ENCODE measurements at places on chromosomes 11 and 22.

DNA sequence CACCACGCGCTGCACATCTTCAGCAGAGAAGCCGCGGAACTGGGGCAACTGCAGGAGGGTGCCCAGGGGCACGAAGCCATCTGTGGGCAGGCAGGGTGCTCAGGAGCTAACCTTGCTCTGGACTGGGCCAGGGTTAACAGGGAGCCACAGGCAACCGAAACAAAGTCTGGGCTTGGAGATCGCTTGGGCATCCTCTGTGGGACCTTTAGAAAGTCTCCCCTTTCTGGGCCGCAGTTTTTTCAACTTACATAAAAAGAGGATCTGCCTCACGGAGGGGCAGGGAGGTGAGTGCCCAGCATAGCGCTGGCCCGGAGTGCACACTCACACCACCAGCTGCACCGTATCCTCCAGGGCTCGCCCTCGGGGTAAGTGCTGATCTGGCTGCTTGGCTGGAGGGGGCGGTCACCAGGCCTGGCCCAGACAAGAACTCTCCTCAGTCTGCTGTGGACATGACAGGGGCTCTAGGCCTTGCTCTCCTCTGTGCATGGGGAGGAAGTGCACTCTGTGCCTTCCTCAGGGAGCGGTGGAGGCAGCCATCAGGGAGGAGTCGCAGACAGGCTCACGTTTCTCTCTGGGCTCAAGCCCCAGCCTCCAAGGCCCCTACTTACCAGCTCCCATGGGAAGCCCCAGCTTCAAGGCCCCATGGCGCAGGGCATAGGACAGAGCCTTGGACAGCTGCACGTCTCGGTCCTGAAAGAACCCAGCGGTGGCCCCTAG, 937 bp downstream of the TRPT1 start:
- DNase-seq = no peak

DNA sequence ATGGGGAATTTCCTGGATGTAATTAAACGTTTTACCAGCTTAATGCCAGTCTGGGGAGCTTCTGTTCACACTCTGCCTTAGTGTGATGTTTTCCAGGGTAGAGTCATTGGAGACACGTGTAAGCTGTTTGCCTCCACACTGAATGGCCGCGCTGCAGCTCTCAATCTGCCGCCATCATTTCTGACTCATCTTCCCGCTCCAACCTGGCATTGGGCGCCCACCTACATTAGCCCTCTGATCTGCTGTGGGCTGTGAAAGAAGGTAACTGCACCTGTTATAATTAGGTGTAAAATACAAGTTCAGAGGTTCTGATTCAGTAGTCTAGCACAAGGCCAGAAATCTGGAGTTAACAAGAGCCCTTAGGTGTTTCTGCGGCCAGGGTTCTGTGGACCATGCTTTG, 54.6 kb downstream of the MN1 start:
- DNase-seq = no peak

GRCh38 chr11:35689081-35689996, 26.8 kb downstream of the TRIM44 start:
- DNase-seq = no peak

DNA sequence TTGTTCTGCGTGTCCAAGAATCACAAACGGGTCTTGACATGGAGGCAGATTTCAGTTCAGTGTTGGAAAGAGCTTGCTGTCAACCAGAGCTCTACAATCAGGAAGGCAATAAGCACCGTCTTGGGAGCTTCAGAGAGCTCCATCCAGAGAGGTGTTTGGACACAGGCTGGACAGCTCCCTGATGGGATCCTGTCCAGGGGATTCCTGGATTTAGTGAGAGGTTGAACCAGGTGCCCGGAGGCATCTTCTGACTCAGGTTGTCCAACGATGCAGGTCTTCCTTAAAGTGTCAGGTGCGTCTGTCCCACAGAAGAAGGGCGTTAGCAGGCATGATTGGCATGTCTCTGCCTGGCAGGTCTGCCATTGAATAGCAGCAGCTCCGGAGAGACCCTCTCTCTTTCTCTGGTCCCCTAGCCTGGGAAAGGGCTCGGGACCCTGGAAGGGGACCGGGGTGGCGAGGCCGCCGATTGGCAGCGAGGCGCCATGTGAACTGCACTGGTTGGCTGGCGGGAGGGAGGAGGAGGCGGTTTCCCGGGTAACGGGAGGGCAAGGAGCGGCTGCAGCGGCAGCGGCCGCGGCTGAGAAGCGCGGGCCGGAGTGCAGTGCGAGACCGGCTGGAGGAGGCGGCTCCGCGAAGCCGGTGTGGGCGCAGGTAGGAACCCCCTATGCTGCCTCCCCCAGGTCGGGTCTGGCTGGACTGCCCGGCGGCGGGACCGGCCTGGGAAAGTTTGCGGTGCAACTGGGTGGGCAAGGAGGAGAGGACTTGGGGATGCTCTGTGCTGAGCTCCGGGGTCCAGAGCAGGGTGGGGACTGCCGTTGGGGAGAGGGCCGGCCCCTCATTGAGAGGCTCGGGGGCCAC, 104.1 kb upstream of the E2F8 start:
- no peak for DNase-seq

DNA sequence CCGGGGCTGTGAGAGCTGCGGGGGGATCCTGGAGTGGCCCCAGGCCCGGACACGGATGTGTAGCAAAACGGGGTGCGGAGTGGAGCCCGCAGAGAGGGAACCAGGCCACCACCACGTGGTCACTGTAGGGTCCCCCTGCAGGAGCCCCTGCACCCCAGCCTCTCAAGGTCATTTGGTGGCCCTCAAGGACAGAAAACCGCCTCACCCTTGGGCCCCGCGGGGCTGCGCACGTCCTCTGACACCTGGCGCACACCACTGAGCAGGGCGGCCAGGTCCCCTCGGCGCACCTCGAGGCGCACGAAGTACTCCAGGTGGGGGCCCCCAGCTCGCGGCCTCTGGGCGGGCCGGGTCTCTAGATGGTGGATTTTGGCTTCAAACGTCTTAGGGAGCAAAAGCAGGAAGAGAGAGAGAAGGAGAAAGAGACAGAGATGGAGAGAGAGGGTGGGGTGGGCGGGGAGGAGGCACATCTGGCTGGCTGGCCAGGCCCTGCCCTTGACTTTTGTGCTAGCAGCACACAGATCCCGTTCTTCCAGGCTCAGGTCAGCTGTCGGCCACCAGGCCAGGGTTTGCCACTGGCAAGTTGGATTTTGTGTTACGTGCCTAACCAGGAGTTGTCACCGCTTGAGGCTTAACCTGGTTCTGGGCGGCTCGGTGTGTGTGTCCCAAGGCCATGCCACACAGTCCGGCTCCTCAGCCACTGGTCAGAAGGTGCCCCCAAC, 3.2 kb downstream of the TH start:
- DNase-seq = no peak

DNA sequence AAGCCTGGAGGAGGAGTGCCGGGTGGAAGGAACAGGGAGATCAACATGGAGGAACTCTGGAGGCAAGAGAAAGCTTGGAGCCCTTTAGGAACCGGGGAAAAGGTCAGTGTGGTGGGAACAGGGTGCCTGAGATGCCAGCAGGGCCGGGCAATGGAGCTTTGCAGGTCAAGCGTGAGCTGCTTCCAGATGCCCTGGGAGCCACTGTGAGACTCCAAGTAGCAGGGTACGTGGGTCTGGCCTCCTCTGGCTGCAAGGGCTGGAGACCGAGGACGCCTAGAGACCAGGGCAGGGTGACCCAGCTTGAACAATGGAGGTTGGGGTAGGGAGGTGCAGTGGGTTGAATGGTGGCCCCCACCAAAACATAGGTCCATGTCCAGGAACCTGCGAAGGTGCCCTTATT, 15.6 kb upstream of the EMID1 start:
- DNase-seq = no peak

GRCh38 chr22:32175115-32175514, 16.0 kb upstream of the C22orf42 start:
- no peak for DNase-seq

DNA sequence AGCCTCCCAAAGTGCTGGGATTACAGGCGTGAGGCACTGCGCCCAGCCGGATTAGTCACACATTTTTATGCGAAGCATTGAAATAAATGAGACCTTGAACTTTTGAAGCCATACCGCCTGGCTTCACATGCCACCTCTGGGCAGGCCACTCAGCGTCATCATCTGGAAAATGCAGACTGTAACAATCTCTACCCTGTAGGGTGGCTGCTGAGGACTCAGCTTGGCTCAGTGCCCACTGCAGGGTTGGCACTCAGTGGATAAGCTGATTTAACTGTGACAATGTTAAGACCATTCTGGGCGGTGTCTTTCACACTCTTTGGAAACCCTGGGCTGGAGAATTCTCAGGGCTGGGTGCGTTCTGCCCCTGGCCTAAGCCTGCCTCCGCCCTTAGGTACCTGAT, 8.5 kb downstream of the SH3BP1 start:
- no peak for DNase-seq

- DNase-seq = no peak
Measured at GRCh38 chr11:11752679-11753078, 89.1 kb upstream of the USP47 start.

GRCh38 chr11:61075891-61076290, 26.4 kb upstream of the CD5 start:
- DNase-seq = no peak

- no peak for DNase-seq
Measured at GRCh38 chr22:38346506-38346905, 29.3 kb upstream of the CSNK1E start.

DNA sequence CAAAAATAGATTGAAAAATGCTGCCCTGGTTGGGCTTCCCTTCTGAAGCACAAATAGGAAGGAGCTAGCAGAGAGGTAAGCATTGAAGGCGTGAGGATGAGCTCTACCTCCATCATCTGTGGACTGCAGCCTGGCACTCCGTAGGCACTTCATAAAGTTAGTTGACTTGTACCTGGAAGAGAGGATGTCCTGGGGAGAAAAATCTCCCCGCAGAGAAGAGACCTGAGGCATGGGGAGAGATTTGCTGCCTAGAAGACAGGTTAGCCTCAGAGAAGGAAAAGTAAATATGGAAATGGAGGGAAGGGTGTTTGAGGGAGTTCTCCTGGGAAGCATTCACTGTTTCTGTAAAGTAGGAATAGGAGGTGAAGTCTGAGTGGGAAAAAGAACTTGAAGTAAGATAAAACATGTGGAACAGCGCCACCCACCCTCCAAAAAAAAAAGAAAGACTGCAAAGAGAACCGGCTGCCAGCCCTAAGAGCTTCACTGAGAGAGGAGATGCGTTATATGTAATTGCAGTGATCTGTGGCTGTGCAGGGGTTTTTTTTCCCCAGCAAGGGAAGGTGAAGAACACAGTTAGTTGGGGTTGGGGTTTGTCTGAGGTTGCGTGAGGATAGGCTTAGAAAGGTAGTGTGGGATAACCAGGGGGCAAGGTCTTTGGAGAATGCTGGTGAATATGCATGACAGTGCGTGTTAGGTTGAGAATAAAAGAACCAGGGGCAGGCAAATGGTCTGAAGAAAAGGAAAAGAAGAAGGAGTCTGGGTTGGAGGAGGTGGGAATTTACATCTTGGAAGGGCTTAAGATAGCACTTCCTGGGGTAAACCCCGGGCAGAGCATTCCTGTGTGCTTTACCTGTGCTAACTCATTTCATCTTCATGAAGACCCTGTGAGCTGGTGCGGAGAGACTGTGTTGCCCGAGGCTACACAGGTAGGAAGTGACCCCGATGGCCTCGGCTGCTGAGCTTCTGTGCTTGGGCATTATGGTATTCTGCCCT, 16.0 kb downstream of the TNRC6B start:
- no peak for DNase-seq

DNA sequence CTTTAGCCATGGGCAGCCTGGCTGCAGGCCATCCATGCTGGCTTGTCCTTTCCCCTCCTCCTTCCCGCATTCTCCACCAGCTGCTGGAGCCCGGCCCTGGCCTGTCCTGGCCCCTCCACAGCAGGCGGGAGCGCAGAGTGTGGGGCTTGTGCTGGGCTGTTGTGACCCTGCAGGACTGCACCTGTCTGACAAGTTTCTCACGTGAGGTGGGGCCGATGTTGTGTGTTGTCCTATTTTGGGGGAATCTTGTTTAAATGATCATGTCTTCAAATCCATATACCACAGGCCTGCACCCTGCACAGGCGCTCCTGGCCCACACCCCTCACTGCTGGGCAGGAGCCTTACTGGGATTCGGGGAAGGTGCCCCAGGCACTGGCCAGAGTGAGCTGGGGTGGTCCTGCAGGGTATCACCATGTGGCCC, 30.4 kb downstream of the TBC1D22A start:
- no peak for DNase-seq

GRCh38 chr11:12706545-12707499, 32.6 kb downstream of the TEAD1 start:
- no peak for DNase-seq

GRCh38 chr11:90558328-90558865, 335.5 kb upstream of the CHORDC1 start:
- DNase-seq = no peak

DNA sequence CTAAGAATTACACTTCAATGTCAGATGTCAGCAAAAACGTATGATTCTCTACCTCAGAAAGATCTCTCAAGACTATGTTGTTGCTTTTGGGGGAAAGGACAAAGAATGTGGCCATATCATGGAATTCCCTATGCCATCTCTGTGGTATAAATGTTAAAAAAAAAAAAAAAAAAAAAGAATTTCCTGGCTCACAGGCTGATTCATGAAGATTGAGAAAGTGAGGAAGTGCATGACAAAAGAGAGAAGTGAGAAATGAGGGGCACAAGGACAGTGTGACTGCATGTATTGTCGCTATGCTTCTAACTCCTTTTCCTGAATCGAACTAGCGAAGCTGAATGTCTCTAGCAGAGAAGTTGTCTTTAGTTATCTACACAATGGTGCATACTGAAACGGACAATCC, 80.6 kb upstream of the CARD18 start:
- DNase-seq = no peak

DNA sequence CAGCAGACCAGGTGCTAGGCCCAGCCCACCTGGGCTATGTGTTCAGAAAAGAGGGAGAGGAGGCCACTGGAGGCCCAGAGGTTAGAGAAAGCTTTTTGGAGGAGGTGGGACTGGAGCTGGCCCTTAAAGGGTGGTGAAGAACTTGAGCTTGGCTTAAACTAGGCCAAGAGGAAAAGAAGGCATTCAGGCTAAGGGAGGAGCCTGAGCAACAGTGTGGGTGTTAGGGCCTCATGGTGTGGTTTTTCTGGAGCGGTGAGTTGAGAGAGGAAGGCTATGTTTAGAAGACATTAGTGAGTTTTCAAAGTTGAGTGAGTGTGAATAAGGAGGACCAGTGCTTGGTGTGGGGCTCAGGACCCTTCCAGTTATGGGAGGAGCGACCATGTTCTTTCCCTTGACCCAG, 6.2 kb downstream of the TAF6L start:
- DNase-seq = no peak

DNA sequence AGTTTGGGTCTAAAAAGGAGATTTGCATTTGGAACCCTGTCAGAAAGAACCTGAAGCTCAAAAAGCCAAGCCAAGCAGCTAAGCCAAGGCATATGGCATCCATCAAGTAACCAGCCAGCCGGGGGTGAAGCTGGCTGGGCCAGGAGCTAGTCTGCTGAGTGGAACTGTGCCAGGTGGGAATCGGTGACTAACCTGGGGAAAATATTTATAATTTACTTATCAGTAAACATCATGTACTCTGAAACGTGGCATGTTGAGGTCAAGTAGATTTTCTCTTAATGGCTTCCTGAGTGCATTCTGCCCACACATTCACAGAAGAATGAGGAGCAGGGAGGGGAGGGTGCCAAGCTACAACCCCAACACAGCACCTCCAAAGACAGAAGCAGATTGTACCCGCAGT, 70.5 kb upstream of the SESN3 start:
- DNase-seq = no peak

Data from stimulated activated CD8-positive, alpha-beta memory T cell treated with anti-CD3 and anti-CD28 coated beads, Interleukin-7, amount 100 ng/mL, for 4 hours (primary cell).